ENCODE measurements at places on chromosomes 4 and X.

- DNase-seq, result no peak
Measured at GRCh38 chr4:13546142-13546940, 2.0 kb upstream of the NKX3-2 start.

GRCh38 chrX:79601341-79602131 is 234.4 kb upstream of the ITM2A start:
- no peak for DNase-seq

DNA sequence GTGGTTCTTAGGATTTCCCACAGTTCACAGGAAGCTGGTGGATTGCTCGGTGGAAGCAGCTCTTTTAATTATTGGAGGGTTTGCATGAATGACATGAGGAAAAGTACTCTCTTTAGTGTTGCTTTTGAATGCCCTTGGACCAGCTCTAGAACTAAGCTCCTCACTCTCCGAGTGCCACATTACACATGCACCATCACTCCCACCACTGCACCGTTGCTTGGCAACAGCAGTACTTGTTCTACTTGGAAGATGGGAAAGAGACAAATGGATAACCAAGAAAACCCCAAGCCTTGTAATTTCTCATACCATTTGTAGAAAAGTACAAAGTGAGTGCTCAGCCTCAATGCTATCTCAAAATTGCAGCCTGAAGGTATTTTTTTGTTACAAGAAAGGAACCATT is 620.2 kb upstream of the BOD1L1 start:
- no peak for DNase-seq

- no peak for DNase-seq
Measured at GRCh38 chr4:89422441-89422990, 114.9 kb upstream of the GPRIN3 start.

GRCh38 chr4:82501154-82501442 is 60.7 kb downstream of the TMEM150C start:
- peak; percentile 61 for DNase-seq

DNA sequence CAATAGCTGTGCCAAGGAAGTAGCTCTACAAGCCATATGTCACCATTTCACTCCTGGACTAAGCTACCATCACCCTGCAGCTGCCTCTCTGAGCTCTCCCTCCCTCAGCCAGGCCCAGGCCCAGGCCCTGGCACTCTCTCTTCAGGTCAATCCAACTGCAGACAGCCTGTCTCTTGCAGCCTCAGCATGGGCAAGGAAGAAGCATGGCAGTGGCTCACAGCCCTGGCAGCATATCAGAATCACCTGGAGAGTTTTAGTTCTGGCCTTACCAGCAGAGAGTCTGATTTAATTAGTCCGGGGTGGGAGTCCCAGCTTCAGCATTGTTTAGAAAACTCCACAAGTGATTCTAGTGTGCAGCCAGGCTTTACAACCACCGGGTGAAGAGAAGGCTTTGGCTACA is 31.5 kb downstream of the NALF2 start:
- peak; percentile 86 for DNase-seq

- DNase-seq, result no peak
Measured at GRCh38 chr4:68630371-68630770, 40.1 kb downstream of the UGT2B15 start.
